ENCODE measurements at places on chromosomes 16 and 17.
A peak's percentile ranks its signal among the peaks of the same experiment; 100 is the strongest.

- DNase-seq = no peak
These were observed 7.7 kb upstream of the STH start for GRCh38 chr17:45991341-45991740.

DNA sequence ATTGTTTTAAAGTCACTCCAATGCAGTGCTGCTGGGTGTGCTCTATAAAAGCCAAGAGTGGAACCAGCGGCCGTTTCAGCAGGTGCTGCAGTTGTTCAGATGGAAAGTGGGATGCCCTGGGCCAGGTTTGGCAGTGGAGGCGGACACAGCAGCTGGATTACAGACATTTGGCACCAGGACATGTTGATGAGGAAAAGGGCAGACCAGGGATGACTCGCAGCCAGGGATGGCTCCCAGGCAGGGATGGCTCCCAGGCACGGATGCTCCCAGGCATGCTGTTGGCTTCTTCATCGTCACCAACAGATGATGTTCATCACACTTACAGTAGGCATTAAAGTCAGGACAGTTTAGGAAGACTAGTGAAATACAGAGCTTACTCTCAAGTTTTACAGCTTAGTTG lies 10.0 kb downstream of the GAN start:
- no peak for DNase-seq

DNA sequence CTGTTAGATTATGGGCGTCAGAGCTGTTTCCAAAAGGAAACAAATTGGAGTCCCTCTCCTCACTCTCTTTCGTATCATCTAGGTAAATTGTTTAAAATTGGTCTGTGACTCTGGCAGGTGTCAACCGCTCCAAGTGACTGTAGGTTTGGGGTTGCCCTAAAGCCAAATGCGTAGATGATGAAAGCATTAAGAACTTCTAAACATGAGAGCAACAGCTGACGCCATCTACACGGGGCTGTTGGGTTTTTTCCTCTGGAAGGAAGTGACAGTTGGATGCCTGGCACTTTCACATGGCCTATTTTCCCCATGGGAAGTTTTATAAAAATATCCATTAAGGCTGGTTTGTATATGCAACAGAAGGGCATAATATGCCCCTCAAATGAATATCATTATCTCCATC lies 215.7 kb upstream of the CACNG5 start:
- no peak for DNase-seq

DNA sequence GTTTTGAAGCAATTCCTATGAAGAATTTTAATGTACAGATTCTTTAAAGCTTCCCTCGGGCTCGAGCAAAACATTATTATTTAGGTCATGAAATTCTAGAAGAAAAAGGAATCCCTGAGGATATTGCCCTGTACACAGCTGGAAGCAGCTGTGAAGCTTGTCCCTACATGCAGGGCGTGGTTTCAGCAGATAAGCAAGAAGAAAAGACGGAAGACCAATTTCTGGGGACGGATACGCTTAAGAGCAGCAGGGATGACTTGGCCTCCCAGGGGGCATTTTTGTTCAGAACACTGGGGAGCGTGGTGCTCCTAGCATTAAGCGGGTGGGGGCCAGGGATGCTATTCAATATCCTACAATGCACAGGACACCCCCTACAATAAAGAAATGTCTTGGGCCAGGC lies 34.3 kb downstream of the LITAF start:
- DNase-seq = peak; percentile 22

DNA sequence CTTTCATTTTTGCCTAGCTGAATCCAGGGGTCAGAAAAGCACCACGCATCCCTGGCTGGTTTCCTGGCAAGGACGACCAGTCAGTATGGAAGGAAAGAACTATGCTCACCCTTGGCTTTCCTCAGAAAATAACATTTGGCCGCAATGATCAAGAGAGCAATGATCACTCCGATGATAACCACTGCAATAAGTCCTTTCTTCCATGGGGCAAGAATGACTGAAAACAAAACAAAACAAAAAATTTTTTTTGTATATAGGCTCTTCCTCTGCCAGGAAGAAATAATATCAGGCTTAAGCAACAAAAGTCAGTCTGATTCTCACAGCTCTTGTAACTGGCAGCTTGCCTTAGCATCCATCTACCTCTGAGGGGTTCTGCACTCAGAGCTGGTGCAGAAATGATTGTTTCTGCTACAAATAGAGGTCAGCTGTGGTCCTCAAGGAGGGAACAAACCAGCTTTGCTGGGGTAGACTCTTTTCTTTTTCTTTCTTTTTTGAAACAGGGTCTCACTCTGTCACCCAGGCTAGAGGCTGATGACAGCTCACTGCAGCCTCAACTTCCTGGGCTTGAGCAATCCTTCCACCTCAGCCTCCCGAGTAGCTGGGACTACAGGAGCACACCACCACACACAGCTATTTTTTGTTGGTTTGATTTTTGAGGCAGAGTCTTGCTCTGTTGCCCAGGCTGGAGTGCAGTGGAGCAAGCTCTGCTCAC lies 35.7 kb downstream of the PECAM1 start:
- DNase-seq = no peak

GRCh38 chr16:83958137-83958845 lies 5.3 kb downstream of the OSGIN1 start:
- DNase-seq = no peak

DNA sequence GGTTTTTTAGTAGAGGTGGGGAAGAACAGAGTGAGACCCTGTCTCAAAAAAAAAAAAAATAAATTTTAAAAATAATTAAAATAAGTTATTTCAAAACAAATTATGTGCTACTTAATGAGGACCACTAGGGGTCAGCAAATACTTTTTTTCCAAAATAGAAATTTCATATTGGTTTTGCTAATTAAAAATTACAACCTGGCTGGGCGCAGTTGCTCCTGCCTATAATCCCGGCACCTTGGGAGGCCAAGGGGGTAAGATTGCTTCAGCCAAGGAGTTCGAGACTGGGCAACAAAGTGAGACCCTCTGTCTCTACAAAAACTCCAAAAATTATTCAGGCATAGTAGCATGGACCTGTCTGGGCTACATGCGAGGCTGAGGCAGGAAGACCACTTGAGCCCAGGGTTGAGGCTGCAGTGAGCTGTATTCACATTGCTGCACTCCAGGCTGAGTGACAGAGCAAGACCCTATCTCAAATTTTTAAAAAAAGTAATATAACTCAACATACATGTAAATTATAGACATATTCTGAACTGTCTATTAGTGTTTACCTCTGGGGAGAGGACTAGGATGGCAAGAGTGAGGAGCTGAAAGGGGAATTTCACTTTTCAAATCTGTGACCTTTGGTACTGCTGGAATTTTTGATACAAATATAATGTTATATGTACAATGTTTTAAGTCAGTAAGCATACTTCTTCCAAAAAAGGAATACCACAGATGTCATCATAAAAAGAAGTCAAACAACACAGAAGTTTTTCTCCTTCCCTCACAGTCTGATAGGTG lies 8.1 kb downstream of the MEIOB start:
- no peak for DNase-seq

DNA sequence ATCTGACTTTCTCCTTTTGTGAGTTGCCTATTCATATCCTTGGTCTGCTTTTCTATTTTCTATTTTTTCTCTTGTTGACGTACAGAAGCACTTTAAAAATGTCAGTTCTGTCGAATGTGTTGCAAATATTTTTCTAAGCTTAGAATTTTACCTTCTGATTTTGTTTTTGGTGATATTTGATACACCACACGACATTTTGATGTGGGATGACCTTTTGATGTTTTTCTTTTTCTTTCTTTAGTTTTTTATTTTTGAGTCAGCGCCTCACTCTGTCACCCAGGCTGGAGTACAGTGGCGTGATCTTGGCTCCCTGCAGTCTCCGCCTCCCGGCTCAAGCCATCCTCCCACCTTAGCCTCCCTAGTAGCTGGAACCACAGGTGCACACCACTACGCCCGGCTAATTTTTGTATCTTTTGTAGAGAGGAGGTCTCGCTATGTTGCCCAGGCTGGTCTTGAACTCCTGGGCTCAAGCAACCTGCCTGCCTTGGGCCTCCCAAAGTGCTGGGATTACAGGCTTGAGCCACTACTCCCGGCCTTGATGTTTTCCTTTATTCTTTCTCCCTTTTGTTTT lies 39.6 kb downstream of the WSB1 start:
- no peak for DNase-seq

GRCh38 chr16:2233872-2234812 lies 2.1 kb upstream of the DNASE1L2 start:
- DNase-seq = no peak

- peak; percentile 56 for DNase-seq
These were observed 228.5 kb upstream of the PMFBP1 start for GRCh38 chr16:72400257-72401083.

DNA sequence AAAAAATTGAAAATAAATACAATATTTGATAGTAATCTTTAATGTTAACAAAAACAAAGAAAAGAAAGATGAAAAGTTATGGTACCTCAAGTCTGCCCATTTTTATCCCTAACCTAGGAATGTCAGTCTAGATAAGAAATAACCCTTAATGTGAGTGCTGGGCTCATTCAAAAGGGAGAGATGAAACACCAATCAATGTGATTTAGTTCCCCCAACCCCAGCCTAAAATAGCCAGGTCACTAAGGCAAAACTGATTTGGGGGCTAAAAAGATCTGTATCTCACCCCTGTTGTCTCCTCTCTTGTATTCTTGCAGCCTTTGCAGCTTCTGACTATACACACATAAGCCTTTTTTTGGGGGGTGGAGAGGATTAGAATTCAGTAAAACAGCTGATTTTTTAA lies 3.2 kb upstream of the IGF2BP1 start:
- no peak for DNase-seq

DNA sequence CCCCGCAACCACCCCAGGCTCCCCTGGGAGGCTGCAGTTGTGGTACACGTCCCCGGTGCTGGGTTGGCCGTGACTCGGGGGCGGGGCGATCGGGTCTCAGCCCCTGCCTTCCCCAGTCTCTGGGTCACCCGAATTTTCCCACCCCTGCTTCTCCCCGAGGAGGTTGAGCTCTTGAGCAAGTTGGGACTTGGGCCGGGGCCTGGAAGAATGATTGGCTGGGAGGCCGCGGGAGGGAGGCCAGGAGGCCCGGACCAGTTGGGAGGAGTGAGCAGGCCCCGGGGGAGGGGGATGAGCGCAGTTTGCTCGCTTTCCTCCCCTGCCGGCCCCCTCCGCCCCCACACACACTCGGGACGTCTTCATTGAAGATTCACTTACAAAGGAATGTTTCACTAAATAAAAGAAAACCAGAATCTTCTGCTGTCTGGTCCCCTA lies 4.5 kb upstream of the HEXIM1 start:
- DNase-seq = no peak

DNA sequence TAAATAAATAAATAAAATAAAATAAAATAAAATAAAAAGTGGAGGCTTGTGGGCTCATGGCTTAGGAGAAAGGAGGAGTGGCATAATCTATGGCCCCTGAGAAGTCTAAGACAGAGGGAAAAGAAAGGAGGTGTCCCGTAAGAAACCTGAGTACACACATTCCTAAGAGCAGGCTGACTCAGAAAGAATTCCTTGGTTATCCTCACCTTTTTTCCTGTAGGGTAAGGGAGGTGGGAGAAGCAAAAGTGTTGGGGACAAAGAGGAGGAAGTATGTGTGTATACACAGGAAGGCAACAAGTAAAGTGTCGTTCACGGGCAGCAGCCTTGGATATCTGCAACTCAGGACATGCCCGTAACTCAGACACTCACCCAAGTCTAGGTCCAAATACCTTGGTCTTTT lies 29.3 kb downstream of the MARF1 start:
- no peak for DNase-seq

DNA sequence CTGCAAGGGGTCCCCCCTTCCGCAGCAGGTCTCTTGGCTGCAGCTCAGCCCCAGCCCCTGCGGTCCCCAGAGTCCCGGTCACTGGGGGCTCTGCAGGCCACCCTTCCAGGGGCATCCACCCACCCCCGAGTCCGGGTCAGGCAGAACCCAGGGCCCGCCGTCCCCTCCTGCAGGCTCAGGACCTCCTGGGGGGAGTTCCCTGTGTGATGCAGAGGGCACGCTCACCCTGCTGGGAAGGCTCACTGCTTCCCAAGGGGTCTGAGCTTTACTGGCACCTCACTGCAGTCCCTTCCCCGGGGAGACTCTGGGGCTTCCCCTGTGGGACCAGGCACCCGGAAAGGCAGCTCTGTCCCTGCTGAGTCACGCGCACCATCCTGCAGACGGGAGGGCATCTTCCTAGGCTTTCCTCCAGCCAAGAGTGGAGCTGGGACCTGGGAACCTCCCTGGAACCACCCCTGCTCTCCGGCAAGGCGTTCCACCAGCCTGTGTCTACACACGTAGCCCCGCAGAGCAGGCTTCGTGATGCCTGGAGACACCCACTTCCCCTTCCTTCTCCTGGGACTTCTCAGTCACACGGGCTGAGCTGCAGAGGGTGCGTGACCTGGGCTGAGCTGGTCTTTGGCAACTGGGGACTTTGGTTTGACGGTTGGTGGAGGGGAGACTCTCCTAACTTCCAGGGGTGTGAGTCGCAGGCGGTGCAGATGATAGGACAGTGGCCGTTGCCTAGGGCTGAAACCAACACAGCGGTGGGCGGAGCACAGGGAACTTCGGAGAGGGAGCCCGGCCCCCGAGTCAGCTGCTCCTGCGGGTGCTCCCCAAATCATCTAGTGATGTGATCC lies 23.4 kb downstream of the SLC25A10 start:
- peak; percentile 79 for DNase-seq

DNA sequence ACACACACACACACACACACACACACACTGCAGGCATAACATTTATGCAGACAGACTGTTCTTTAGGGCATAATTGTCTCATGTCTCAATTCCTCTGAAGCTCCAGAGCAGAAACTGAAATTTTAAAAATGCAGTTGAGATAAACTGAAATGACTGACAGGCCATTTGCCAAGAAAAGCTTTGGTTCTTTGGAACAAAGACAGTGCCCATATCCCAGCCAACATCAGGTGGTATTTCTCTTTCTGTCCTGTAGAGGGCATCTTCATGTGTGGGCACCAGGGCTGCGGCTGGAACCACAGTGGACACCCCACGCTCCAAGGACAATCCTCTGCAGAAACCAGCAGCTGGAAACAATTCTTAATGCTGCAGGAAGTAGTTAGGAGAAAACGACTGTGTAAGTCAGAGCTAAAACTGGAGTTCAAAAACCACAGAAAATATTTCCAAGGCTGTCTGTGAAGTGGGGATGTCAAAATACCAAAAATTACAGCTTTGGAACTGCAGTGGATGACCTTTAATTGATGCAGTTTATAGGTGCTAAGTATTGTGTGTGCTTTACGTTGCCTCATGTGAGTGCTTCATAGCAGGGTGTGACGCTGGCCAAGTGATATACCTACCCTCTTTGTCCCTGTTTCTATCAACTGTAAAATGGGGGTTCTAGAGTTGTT lies 10.6 kb upstream of the MEFV start:
- DNase-seq = no peak

DNA sequence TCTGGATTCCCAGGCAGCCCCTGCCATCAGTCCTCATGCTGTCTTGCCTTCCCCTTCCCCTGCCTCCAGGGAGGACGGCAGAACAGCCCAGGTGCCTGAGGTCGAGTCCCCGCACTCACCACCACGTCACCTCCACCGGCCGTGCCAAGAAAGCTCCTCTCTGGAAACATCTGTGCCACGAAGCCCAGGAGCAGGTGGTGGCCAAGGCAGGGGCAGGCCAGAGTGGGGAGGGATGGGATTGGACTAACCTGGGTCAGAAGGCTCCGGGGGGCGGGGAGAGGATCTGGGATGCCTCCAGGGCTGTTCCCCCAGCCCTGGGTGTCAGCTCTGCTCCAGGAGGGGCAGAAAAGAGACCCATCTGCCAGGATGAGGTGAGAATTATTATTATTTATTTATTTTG lies 7.4 kb upstream of the DPEP1 start:
- no peak for DNase-seq
